Stimulated activated CD8-positive, alpha-beta memory T cell treated with anti-CD3 and anti-CD28 coated beads, Interleukin-4, amount 100 ng/mL, for 1 hour (primary cell): ENCODE measurements at places on chromosomes 6 and 20.

DNA sequence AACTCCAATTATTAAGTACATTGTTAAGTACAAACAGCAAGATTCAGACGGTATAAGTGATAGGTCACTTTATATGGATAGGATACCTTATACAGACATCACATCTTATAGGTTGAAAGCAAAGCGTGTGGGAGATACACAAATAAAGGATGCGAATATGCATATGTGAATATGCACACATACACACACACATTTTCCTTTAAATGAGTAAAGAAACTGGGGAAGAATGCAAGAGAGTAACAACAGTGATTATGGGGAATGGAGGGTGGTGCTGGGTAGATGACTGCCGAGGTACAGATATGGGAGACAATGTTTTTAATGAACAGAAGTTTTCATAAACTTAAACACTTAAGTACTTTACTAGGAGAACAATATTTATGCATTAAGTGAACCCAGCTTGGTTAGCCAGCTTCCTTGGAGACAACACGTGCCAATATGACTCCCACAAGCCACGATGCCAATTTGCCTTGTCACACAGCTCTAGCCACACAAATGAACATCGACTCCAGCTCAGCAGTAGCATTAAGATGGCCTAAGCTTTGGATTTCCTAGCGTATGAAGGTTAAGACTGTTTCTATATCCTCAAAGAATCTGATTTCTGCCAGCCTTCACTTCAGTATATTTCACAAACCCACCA is 96.6 kb downstream of the EPB41L2 start:
- DNase-seq, result no peak

- no peak for DNase-seq
These were observed 23.3 kb downstream of the BAG2 start for GRCh38 chr6:57195457-57195856.

GRCh38 chr6:128784266-128784665 is 98.7 kb upstream of the LAMA2 start:
- no peak for DNase-seq

DNA sequence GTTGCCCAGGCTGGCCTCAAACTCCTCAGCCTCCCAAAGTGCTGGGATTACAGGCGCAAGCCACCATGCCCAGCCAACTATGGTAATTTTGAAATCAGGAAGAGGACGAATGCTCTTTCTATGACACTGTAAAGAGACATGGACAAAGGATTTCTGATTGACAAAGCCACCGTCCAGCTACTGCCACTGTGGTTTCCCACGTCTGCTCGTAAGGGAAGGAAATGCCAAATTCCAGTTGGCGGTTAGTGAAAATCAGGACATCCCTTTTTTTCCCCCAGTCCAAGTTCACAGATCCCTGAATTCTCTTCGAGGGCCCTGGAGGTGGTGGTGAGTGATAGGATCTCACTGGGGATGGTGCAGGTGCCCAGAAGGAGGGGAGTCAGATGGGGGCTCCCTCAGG is 31.2 kb downstream of the SNAI1 start:
- no peak for DNase-seq

GRCh38 chr6:92160226-92160625 is 1259.1 kb downstream of the EPHA7 start:
- no peak for DNase-seq

GRCh38 chr6:5566718-5567117 is 305.4 kb downstream of the FARS2 start:
- DNase-seq, result no peak

DNA sequence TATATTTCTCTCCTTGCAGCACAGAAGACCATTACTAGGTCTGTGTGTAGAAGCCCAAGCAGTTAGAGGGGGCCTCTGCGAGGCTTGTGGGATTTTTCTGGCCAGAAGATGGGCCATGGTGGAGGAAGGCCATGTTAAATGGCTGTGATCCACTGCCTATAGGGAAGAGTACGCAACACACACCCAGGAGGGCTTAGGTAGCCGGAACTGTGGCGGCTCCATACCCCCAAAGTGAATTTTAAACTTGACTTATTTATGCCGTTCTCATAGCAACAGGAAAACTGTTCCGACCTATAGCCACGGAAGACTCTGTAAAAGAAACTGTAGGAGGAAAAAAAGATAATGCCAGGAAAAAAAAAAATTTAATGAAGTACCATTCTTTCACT is 69.5 kb downstream of the SLX4IP start:
- no peak for DNase-seq

GRCh38 chr20:21031666-21032065 is 74.5 kb downstream of the LINC00237 start:
- DNase-seq, result no peak

- DNase-seq, result no peak
These were observed 9.7 kb downstream of the RPS6KA2 start for GRCh38 chr6:166617359-166617758.

DNA sequence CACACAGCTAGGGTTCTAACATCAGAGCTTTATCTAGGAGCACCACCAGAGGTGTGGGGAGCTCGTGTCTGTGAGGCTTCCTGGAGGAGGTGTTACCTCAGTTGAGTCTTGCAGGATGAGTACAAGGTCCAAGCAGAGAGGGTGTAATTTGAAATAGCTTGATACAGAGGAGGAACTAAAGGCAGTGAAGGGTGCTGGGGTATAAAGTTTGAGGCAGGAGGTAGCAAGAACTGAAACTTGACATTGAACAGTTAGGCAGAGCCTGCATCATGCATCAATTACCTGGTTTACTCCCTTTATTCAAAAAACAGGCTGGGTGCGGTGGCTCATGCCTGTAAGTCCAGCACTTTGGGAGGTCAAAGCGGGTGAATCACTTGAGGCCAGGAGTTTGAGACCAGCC is 241.2 kb downstream of the UST start:
- DNase-seq, result no peak

DNA sequence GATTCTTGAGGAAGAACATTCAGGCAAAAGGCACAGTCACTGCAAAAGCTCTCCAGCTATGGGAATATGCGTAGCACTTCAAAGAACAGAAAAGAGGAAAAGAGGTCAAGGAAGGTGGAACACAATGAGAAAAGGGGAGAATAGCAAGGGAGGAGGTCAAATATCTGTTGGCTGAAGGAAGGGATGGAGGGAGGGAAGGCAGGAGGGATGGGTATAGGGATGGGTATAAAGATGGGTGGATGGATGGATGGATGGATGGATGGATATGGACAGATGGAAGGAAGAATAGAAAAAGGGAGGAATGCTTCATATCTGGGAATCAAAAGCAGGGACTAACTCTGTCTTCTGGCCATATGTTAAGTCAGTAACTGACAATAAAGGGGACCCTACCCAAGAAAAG is 164.2 kb upstream of the TOP1 start:
- no peak for DNase-seq

DNA sequence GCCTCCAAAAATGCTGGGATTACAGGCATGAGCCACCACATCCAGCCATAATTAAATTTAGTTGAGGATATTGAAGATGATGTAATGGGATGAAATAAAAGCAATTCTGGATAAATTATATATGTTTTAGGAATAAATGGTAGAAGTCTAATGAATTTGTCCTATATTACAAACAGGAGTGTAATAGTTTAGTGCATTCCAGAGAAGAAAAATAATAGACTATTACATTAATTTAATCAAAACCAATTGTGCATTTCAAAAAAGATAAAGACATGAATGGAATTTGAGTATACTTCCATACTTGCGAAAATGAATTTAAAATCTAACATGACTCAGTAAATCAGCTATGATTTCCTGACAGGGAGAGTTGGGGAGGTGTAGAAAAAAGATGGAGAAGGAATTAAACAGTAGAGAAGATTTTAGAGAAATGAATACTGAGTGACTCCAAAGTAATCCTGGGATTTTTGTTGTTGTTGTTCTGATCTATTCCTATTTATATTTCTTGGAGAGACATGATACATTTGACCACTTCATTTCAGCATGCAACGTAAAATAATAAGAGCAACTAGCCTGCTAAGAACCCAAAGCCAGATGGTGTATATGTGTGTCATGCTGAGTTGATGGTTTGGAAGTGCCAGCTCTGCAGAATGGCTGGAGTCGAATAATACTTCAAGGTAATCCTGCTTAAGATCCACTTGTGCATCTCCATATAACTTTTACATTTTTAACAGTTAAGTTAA is 67.4 kb downstream of the AIG1 start:
- DNase-seq, result no peak

- DNase-seq, result no peak
These were observed 678.3 kb upstream of the NRSN1 start for GRCh38 chr6:23447731-23448130.

GRCh38 chr6:151388997-151389617 is 2.3 kb downstream of the ZBTB2 start:
- DNase-seq, result no peak

DNA sequence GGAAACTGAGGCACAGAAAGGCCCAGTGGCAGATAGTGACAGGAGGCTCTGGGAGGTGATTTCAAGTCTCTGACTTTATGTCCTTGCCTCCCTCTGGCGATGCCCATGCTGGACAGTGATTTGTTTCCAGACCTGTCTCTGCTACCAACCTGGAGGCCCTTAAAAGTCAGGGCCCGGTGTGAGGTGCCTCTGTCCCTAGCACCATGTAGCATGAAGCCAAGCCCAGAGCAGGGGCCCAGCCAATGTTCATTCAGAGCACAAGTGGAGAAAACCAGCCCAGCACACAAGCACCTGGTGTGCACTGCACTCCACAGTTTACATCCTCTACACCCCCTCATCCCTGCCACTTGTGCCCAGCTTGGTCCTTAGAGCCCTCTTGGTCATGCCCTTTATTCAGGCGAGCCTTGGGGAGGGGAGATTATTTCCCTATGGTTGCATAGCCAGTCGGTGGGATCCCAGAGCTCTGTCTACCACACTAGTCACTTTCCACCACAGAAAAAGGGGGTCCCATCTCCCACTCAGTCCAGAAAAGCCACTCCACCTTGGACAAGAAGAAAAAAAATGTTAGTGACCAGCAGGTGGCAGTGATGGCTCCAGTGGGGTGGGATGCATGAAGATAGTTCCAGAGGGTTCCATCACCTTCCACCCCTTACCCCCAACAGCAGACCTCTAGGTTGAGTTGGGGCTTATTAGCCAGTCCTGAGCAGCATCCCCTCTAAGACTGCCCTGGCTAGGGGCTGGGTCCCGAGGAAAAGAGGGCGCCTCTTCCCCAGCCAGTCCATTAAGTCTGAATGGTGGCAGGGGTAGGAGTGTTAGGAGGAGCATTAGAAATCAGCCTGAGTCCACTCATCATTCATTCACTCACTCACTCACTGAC is 30.9 kb downstream of the KIAA1755 start:
- no peak for DNase-seq

GRCh38 chr20:15889514-15890256 is 683.6 kb downstream of the KIF16B start:
- DNase-seq, result no peak

- DNase-seq, result no peak
These were observed 147.7 kb downstream of the SH3BGRL2 start for GRCh38 chr6:79778816-79779215.

DNA sequence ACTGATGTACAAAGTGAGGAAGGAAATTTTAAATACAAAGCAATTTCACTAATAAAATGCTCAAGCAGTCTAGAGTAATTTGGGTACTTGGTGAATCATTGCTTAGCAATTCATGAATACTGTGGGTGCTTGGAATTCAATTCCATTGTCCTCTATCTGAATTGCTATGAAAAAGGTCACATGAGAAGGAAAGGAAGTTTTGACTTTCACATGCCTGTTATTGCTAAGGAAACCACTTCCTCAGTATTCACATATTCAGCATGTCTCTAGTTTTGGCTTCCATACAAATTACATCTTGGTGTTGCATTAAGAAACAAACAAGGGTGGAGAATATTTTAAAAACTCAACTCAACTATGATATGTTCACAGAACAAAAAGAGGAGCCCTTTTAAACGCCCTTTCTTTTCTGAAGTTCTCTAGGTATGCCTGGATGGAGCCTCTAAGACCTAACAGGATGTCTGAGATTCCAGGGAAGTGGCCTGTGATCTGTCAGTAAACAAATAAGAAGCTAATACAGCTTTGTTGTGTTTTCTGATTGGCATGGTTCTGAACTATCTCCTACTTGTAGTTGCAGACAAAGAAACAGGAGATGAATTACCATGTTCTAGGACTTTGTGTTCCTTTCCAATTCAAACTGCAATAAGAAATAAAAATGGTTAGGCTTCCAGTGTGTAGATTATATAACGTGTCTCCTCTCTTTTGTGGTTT is 190.4 kb downstream of the OGFRL1 start:
- no peak for DNase-seq

- no peak for DNase-seq
These were observed 70.5 kb upstream of the MYLIP start for GRCh38 chr6:16058201-16058928.

GRCh38 chr6:5014072-5014561 is 10.3 kb upstream of the RPP40 start:
- DNase-seq, result no peak

DNA sequence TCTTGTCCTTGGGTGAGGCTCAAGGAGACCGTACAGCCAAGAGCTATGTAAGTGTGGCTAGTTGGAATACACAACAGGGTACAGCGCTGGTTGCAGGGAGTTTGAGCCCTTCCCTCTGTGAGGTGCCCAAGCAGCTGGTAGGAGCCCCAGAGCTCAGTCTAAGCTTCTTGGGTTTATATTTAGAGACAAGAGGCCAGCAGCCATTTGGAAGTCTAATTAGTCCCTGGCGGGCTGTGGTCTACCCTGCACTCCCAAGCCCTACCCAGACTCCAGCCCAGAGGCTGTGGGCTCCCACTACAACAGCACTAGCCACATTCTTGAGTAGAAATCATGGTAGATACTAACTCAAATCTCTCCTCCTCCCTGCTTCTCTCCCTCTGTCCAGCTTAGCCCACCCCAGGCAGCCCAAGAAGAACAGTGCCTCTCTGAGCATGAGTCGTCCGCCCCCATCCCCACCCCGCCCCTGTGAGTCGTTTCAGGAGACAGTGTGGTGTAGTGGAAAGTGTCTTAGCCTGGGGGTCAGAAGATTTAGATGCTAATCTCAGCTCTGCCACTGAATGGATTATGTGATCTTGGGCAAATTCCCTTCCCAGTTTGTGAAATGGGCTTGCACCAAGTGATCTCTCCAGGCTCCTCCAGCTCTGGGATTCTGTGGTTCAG is 37.8 kb downstream of the EIF2S2 start:
- DNase-seq, result no peak

DNA sequence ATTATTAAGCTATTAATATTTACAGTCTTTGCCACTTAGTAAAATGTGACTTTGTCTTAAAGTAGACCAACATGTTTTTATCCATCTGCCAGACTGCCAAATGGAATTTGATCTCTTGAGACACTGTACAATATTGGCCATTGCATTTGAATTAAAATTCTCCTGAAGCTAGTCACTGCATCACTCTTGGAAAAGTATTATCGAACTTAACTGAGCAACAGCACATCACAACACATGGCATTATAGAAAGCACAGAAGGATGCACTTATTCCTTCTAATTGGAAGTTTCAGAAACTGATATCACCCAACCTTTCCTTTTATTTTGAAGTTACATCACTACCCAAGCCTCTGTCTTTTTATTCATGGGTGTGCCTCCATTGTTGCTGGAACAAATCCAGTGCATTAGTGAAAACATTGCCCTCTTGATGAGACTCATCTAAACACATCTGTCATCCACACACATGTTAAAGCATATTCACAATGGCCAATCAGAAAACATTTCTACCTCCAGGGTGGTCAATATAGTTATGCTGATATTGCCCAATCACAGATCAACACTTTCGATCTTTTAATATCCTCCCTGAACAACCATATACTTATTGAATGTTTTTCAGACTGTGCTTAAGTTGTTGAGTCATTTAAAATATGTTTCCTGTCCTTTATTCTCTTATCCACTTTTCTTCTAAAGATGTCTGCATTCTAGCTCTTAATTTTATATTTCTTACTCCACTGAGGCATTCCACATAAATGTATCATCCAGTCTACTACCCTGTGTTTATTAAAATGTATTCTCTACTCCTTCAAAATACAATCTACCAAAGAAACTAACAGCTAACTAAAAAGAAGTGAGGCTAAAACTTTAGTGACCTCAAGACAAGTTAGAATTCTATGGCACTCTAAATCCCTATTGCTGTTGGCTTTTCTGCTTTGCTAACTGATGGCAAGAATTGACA is 535.0 kb downstream of the RFPL4B start:
- DNase-seq, result no peak
